ENCODE measurements at places on chromosomes 7 and 10.

- DNase-seq, result no peak
These were observed 224.9 kb upstream of the AUTS2 start for GRCh38 chr7:69373171-69374043.

DNA sequence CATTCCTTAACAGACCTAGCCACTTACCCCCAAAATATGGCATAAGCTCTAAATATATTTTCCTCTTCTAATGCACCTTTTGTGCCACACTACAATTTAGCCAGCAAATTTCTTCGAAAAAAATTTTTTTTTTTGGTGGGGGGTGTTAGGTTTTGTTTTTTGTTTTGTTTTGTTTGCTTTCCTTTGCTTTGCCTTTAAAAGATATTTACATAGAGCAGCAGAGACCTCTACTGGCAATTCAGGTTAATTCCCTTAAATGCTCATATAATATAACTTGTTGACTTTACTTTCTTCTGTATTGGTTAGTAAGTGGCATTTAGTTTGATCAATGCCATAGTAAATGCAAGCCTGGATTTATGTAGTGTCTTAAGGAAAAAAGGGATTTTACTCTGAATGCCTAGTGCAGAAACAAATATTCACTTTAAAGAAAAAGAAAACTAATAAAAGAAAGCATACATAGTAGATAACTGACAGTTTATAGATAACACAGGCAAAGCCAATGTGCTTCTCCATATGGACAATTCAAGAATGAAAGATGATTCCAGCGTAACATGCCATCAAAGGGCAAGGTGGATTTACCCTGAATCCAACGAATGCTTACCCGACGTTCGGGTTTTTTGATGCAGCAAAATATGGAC, 1250.6 kb downstream of the GATA3 start:
- no peak for DNase-seq

DNA sequence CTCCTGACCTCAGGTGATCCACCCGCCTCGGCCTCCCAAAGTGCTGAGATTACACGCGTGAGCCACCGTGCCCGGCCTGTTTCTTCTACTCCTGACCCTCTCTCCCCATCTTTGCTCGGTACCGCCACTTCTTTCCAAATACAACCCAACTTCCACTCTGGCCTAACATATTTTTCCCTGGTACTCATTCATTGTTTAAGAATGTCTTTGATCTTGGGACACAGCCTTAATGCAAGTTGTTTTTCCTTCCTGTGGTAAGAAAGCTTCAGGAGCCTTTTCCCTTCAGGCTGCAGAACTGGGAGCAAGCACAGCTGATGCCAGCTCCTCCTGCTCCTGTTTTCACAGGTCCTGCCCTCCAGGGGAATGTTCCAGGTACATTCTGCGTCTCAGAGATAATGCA, 13.7 kb downstream of the CALML3 start:
- no peak for DNase-seq

- no peak for DNase-seq
These were observed 83.4 kb upstream of the KCND2 start for GRCh38 chr7:120189623-120190022.

DNA sequence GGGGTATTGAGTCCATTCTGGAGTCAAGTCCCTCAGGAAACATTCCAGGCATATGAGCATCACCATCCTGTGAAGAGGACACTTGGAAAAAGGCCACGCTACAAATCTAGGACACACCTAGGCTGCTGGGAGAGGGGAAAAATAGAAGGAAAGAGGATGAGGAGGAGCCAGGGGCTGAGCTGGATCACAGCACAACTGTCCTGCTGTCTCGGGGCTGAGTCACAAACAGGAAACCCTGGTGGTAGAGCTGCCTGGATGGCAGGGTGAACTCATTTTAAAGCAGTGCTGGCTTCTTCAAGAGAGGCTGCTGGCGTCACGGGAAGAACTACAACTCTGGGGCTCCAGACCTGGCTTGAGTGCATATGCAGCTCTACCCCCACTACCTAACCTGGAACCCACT, 151.5 kb downstream of the RNF216 start:
- DNase-seq, result no peak

GRCh38 chr10:48343921-48344598, 37.6 kb downstream of the MAPK8 start:
- DNase-seq, result no peak

- DNase-seq, result peak; percentile 61
These were observed 10.4 kb downstream of the STMP1 start for GRCh38 chr7:135672560-135673359.

Data from NCI-H1092 treated with DMSO at 0.1 percent for 48 hours (cell line).